Suprapubic skin (tissue), 4 donors: ENCODE measurements at places on chromosomes 5 and 9.

DNA sequence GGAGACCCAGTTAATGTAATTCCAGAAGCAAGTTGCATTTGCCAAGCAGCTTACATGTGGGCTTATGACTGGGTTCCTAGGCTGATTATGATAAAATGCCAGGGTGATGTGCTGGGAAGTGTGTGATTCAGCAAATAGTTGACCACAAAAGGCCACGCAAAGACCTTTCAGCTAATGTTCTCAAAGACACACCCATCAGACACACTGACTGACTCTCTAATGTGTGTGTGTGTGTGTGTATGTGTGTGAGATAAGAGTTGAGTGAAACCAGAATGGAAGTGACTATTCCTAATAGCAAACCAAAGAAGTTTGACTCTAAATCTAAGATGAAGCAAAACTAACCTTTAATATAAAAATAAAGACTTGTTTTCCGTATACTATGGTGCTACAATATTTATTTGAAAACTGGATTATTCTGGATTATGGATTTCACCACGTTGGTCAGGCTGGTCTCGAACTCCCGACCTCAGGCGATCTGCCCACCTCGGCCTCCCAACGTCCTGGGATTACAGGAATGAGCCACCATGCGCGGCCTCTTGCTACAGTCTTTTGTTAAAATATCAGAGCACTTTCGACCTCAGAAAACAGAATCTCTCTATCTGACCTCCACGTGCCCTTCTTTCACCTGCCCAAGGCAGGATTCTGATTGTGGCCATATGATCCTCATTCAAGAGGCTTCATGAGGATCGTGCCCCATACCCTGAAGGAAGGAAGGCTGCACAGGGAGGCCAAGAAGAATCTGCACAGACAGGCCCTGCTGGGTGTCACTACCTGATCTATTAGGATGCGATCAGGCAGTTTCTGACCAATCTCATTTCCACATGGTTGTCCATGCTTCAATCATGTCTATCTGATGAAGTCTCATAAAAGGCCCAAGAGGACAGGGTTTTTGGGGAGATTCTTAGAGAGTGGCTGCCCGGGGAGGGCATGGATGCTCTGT is 75.6 kb downstream of the USP20 start:
- DNase-seq: no peak

GRCh38 chr5:126002222-126002897 is 420.8 kb upstream of the GRAMD2B start:
- DNase-seq: peak; percentile 67

DNA sequence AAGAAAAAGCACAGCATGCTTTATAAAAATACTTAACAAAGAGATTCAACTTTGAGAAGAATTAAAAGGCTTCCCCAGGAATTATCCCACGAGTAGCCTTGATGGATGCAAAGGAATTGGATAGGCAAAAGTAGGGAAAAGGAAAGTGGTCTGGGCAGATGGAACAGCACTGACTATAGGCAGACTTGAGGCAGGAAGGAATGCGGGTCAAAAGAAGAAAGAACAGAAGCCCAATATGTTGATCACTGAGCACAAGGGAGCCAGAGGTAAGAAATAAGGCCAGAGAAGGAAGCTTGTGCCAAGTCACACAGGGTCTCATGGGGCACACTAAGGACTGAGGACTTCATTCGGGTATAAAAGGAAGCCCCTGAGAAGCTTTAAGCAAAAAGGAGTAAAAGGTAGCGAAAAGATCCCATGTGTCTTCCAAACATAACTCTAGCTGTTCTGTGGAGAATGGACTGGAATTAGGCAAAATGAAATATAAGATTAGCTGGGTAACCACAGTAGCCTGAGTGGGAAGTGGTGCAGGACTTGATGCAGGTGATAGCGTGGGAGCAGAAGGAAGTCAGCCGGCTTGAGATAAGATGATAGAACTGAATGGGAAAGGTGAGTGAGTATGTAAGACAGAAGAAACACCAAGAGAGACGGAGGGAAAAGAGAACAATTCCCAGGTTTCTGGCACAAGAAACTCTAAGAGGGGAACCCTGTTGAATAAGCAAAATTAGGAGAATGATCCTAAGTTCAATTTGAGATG is 106.6 kb downstream of the DENND1A start:
- DNase-seq: no peak

DNA sequence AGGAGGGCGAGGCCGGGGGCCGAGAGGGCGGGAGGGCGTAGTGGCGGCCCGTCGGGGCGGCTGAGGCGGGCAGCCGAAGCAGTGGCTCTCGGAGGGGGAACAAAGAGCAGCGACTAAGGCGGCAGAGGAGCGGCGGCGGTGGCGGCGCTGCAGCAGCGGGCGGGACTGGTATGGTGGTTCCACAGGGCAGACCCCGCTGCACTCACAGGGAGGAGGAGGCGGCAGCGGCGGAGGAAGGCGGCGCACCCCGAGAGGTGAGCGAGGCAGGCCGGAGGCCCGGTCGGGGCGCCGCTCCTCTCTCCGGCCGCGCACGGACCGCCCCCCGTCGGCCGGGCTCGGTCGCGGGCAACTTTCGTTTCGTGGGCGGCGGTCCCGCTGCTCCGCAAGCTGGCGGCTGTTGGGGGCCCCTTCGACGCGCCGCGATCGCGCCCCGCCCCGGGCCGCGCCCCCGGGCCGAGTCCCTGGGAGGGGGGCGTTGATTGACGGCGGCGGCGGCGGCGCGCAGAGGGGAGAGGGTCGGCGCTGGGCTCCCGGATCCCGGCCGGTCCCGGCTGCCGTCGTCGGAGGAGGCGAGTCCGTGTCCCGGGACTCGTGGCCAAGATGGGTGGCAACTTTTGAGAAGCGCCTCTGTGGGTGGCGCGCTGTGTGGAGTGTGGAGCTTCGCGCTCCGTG is 467 bp downstream of the CNOT6 start:
- DNase-seq: peak; percentile 74

DNA sequence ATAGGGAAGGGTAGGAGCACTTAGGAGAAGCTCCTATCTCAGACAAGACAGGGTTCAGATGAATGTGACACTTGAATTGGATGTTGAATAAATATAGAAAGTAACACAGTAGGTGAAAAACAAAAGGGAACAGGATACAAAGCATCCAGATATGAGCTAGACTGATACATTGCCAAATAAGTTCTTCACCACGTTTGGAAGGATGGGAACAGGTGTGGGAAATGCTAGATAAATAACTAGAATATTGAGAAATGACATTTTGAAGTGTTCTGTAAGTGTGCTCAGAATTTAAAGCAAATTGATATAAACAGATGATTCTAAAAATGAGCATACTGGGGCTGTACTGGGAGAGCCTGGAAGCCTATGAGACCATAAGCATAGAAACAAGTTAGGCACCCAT is 340.1 kb upstream of the PRR16 start:
- no peak for DNase-seq

DNA sequence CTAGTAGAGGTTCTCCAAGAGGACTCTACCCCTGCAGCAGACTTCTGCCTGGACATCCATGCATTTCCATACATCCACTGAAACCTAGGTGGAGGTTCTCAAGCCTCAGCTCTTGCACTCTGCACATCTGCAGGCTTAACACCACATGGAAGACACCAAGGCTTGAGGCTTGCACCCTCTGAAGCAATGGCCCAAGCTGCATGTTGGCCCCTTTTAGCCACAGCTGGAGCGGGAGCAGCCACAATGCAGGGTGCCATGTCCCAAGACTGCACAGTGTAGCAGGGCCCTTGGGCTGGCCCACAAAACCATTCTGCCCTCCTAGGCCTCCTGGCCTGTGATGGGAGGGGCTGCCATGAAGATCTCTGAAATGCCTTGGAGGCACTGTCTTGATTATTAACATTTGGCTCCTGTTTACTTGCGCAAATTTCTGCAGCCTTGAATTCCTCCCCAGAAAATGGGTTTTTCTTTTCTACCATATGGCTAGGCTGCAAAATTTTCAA is 123.2 kb upstream of the VCAN start:
- no peak for DNase-seq

DNA sequence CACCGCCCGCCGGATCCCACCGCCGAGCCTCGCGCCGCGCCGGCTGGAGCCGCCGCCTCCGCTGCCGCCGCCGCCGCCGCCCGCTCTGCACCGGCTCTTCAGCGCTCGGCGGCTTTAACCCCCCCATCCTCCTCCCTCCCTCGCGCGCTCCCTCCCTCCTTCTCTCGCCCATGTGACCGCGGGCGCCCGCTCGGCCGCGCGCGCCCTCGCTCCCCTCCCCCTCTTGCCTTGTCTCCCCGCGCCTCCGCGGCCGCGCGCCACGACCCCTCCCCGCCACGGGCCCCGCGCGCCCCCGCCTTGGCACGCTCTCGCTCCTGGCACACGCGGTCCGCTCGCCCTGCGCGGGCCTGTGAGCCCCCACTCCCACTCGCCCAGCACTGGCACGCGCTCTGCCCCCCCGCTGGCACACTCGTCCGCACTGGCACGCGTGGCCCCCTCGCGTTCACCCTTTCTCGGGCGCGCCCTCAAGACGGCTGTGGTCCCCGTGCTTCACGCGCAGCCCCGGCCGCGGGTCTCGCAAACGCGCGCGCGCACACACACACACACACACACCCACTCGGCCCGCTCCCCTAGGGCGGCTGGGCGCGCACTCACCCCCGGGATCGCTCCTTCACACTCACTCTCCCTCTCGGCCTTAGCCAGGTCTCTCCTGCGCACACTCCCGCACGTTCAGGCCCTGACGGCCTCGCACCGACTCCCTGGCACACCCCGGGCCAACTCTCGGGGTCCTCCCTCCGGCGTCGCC is at the start of gene CNTFR:
CNTFR (minus strand) TSS at position 89 of the 745 bp plus-strand sequence. CDS start 20,743 bp downstream, outside the sequence.
- DNase-seq: no peak

GRCh38 chr9:3371842-3372241 is 154.0 kb downstream of the RFX3 start:
- DNase-seq: no peak

GRCh38 chr9:130138791-130139190 is 33.4 kb upstream of the NCS1 start:
- DNase-seq: no peak

GRCh38 chr9:123561046-123561445 is 205.0 kb downstream of the CRB2 start:
- no peak for DNase-seq

GRCh38 chr9:23309800-23310199 is 516.2 kb downstream of the ELAVL2 start:
- no peak for DNase-seq

DNA sequence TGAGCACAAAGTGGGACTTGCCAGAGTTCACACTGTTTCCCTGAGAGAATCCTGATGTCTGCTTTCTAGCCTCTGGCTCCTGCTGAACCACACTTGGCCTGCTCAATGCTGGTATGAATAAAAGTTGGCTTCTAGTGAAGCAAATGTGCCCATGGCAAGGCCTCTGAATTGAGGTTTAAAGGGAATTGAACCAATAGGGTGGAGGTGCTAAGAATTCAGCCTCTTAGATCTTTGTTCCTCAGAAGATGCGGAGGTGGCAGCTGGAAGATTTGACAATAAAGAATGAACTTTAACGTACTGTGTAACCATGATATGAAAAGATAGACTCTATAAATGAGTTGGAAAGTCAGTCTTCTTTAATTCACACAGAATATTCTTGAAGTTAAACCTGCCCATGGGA is 57.2 kb downstream of the RASGRF2 start:
- no peak for DNase-seq

GRCh38 chr5:137320056-137321045 is 178.8 kb downstream of the SPOCK1 start:
- no peak for DNase-seq

DNA sequence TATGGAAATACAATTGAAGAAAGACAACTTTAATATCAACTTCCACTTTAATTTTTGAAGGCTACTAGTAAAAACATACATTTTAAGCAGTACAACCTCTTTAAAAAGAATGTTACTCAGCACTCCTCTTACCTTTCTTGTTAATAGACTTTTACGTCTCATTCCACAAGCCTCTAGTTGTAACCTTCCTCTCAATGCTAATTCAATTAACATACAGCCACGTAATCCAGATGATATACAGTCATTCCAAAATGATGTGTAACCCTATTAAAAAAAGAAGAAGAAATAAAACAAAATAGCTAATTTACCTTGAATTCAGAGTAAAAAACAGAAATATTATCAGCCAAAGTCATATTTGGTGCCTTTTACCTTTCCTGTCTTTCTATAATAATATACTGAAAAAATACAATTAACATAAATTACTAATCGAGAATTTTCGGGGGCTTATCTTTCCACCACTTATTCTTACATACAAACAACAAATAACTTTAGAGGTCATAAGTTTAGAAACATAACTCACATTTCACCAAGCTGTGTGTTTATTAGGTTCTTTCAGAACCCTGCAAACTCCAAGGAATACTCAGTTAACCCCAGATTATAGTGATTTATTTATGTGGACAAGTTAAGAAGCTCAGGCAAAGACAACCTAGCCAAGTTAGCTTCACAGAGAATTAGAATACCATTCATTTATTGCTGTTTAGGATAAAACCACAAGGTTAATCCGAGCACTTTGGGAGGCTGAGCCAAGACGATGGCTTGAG is 30.3 kb downstream of the GOLPH3 start:
- no peak for DNase-seq

- DNase-seq: no peak
Measured at GRCh38 chr9:118711843-118712242, 657.4 kb downstream of the BRINP1 start.

DNA sequence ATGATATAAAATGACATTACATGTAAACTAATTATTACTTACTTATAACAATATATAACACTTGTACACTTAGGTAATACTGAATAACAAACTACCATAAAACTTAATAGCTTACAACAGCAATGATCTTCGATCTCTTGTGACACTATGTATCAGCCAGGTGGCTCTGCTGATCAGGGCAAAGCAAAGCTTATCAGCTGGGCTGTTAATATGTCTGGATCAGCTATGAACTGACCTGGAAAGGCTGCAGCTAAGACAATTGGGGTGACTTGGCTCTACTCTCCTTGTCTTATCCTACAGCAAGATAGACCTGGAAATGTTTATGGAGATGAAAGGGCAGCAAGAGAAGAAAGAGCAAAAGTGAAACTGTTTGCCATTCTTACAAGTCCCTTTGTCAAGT is 511.3 kb downstream of the TLR4 start:
- no peak for DNase-seq

DNA sequence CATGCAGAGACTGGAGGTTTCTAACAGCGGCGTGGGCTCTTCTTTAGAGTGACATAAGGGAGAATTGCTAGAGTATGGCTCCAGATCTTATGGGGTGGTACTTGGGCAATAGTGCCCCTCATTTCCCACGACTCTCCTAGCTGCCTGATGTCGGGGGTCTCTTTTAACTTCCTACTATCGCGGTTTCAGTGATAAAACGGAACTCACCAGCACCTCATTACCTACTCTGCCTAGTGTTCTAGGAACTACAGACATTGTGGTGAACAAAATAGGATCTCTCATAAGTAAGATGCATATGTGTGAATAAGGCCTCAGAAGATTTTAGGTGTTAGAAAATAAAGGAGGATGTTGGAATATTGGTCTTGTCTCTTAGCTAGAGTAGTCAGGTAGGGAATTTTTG is 1.1 kb downstream of the ICE1 start:
- no peak for DNase-seq
